Cardiac septum (tissue), 1 donor: ENCODE measurements at places on chromosomes 3 and 15. TPM values are rescaled to one million over a fixed set of nuclear protein-coding genes. Genes with fewer than 3 reads are reported as not detected.

DNA sequence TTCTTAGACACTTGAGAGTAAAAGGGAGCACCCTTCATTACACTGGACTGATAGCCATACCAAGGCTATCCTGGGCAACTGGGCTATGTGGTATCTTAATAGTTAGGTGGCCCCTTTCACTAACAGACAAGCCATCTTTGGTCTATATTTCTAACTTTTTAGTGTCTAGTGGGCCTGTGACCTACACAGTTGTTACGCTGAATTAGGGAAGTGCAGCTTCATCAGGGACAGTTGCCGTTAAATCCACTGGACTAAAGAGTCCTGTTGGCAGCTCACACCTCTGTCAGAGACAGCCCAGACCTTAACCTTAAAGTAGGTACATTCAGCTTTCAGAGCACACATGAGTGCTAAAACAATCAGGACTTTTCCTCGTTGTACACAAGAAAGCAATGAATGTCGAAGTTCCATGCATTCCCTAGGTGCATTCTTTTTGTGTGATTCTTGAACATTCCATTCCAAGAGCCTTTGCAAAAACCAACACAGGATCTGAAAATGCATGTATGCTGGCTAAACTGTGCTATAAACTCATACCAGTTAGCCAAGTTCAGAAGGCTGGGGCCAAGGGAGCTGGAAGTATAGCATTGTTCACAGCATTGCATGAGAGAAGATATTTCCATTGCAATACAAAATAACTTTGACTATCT, 230.2 kb upstream of the EIF1B start:
- DNase-seq, result no peak

GRCh38 chr3:190554197-190554596, 40.3 kb downstream of the IL1RAP start:
- no peak for DNase-seq

- no peak for DNase-seq
These were observed 108.7 kb upstream of the TSPAN3 start for GRCh38 chr15:77179541-77179998.

GRCh38 chr3:140162551-140162950, 227.6 kb downstream of the CLSTN2 start:
- no peak for DNase-seq

DNA sequence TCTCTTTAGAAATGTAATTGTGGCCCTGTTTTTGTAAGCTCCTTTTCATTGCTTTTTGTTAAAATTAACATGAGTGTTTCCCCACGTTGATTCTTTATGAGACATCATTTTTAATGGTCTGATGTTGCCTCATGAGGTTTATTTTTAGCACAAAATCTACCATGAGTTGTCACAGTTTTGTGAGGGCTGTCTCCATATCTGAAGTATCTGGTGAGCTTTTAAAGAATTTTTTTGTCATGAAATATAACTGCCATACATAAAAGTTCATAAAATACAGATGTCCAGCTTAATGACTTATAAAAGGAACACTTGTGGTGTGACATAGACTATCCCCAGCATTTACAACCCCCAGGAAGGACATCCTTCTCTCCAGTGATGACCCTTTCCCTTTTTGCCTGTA, 34.3 kb upstream of the CEMIP start:
- DNase-seq, result no peak

GRCh38 chr3:67998281-67998680, 343.9 kb upstream of the SUCLG2 start:
- DNase-seq, result no peak

DNA sequence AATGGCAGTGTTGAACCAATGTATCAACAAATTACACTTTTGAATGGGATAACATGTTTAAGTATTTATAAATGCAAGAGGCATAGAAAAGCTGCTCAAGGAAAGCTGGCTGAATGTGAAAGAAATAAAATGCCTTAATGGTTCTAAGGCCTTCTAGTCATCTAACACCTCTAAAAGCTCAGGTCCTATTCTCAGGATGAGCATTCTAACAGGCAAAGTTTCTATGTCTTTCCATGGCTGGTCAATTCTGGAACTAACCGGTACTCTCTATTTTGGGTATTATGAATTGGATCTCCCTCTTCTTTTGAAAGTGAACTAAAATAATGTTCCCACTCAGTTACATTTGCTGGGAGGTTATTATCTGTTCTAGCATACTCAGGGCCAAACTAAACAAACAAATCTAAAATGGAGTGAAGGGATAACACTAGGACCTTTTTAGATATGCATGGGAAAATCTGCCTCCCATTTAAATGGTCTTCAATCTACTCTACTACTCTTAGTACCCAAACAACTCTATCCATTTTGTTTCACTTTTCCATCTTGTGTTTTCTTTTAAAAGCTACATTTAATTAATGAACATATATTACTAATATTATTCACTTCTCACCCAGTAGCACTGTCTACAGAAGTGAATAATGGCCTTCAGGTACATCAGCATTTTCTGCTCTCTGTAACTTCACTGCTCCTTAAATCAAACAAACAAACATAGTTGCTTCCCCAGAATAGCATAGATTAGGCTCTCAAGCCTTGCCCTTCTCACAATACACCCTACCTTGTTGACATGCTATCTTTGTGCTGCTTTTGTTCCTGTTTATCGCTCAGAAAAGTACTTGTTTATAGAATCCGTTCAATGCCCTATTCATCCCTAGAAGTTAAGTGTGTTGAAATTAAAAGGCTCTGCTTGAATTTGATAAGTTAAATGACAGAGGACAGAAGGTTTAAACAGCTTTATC, 46.4 kb downstream of the CBLB start:
- DNase-seq, result no peak

GRCh38 chr3:139906418-139906817, 28.6 kb upstream of the CLSTN2 start:
- DNase-seq, result no peak

DNA sequence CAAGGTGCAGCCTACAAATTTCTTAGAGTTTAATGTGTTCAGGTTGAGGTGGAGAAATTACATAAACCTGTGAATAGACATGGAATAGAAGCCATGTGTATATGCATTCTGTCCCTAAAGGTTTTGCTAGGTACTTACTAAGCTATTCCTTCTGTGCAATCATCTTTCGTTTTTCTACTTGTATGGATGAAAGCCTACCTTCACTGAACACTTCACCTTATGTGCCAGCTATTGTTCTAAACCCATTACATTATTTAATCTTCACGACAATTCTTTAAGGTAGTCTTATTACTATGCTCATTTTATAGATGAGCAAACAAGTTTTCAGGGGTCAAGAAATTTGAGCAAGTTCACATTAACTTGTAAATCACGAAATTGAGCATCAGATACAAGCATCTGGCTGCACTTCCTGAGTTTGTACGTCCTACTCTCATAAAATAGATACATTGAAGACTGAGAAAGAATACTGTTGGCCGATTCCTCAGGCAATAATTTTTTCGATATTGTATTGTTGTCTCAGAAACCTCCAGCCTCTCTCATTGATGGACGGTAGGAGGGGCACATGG, 635 bp upstream of the RCN2 start:
- no peak for DNase-seq

- DNase-seq, result no peak
These were observed 39.4 kb upstream of the TBL1XR1 start for GRCh38 chr3:177236704-177237103.

GRCh38 chr15:80182611-80183261, 29.9 kb downstream of the FAH start:
- peak; percentile 72 for DNase-seq

Gene RARB
- total RNA-seq, result 20.3 TPM

Gene LEKR1
- total RNA-seq, result 0.32 TPM

Gene CCR3
- not detected for total RNA-seq

Gene OXTR
- 0.30 TPM for total RNA-seq

Gene RHOV
- total RNA-seq, result 0.13 TPM
